ENCODE measurements at places on chromosomes 13 and 19.

- DNase-seq = no peak
Measured at GRCh38 chr13:112700291-112701060, 10.6 kb downstream of the ATP11A start.

- no peak for DNase-seq
Measured at GRCh38 chr13:89267734-89268133, 1596.6 kb downstream of the SLITRK5 start.

DNA sequence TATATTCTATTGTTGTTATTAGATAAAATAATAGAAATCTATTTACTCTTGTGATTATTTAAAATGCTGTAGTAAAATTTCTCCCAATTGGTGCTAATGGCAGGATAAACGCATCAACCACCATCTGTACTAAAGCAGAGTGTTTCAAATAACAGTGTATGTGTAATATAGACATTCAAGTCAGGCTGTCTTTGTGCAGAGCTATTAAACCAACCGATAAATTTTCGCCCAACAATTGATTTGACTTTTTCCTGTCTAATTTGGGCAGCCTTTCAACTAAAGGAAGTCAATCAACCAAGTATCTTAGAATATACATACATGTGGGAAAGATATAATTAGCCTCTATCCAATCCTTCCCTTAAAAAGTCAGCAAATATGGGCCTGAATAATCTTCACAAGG is 5.8 kb downstream of the AMER2 start:
- DNase-seq = no peak

GRCh38 chr13:99725644-99726043 is 224.4 kb downstream of the TM9SF2 start:
- DNase-seq = no peak

DNA sequence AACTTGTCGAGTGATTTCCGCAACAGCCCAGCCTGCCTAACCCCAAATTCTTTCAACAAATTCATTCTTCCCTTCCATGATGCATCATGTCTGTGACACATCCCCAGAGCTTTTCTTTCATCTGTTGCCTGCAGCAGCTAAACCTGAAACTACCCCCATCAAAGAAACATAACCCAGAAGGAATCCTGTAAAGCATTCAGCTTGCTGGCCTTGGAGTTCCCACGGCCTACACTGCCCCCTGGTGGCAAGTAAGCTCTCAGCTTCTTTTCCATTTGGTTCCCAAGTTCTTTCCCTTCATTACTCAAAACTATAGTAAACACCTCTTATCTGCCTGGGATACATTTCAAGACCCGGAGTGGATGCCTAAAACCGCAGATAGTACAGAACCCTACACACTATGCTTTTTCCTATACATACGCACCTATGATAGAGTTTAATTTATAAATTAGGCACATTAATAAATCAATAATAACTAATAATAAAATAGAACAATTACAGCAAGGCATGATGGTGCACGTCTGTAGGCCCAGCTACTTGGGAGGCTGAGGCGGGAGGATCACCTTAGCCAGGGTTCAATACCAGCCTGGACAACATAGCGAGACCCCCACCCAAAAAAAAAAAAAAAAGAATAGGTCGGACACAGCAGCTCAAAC is 7.4 kb downstream of the ETHE1 start:
- DNase-seq = peak; percentile 72

GRCh38 chr13:108104736-108105135 is 110.6 kb downstream of the LIG4 start:
- DNase-seq = no peak

GRCh38 chr13:34816245-34816884 is 125.7 kb upstream of the NBEA start:
- no peak for DNase-seq

DNA sequence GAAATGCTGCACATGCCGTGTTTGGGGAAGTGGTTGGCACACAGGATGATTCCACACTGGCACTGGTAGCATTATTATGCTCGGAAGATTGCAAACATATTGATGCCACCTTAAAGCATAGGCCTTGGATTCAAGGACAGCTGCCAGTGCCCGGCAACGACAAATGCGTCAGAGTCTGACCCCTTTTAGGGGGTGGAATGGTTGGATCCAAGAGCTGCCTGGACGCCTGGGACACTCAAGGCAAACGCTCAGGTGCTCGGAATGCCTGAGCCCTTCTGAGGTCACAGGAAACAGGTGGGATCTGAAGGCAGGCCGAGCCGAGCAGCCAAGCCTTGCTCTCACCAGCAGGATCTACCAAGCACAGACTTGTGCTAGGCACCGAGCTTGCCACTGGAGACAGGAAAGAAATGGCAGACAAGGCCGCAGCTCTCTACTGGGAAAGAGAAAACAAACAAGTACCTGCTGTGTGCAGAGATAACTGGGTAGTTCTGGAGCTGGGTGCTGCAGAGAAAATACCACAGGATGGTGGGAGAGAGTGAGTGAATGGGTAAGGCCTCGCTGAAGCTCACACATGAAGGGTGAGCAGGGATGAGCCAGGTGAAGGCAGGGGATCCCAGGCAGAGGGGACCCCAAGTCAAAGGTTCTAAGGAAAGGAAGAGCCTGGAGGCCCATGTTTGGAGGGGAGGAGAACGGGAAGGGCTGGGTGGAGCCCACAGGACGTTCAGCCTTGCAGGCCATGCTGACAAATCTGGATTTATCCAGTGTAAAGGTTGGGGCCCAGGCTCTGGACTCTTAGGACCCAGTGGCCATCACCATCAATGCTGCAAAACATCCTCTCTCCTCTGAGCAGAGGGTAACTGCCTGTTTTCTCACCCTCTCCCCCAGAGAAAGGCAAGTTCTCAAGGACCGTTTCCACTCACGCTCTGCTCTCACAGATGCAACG is 9.2 kb downstream of the RANBP3 start:
- DNase-seq = no peak

GRCh38 chr13:112392719-112393118 is 16.6 kb downstream of the SPACA7 start:
- no peak for DNase-seq

DNA sequence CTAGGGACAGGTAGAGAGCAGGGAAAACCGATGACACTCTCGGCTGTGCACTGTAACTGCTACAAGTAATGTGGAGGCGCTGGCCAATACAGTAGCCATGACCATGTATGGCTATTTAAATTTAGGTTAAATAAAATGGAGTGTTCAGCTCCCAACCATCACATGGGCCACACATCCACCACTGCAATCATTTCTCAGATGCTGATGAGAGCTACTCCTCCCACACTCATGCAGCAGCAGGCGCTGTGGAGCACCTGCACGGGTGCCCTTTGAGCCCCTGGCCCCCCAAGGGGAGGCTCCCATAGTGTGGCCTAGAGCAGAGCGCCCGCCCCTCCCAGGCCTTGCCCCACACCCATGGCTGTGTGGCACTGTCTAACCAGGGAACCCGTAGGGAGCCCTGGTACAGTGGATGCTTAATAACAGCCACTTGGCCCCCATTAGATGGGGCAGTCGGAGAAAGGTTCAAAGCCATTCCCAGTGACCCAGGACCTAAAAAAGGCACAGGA is 6.0 kb downstream of the ACP4 start:
- no peak for DNase-seq

DNA sequence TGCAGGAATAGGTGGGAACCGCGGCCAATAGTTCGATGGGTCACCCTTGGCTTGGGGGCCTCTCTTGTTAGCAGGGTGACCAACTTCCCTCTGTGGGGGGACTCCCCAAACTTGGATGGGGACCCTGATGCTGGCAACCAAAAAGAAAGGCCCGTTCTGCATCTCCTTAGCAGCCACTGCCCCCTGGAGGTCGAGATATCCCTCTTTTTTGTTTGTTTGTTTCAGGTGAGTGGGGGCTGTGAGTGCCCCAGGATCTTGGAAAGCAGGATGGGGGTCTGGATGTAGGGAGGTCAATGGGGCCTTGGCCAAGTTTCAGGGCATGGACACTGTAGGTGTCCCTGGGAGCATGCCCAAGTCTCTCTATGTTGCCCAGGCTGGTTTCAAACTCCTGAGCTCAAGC is 7.7 kb upstream of the CRTC1 start:
- DNase-seq = no peak

- no peak for DNase-seq
Measured at GRCh38 chr13:95684418-95684817, 7.5 kb downstream of the DNAJC3 start.

Measured in stimulated activated CD4-positive, alpha-beta T cell treated with anti-CD3 and anti-CD28 coated beads, TNF-alpha, amount 100 ng/mL, for 4 hours (primary cell).